ENCODE measurements at places on chromosomes 2 and 18.

DNA sequence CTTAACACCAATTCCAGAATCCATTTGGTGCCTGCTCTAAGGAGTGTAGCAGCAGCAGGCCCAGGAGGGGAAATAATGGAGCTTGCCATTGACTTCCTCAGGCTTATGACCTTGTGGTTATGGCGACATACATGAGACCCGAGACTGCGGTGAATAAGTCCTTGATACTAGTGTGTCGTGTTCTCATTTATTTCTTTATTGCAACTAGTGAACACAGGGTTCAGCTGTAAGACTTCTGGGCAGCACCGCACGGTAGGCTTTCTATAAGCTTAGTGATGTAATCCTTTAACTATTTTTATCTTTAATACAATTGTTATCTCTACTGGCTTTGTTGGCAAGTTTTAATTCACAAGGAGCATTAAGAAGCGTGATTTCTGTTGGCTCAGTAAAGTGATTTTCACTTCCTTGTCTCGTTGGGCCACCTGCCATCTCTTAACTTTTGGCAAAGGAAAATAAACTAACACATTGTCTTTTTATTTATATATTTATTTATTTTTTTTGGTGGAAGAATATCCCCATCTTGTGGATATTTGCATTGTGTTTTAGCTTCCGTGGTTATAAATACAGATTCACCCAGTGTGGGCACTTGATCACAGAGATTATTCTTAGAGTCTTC lies 139.8 kb downstream of the LTBP1 start:
- no peak for DNase-seq

GRCh38 chr2:177322801-177323261 lies 58.3 kb upstream of the NFE2L2 start:
- DNase-seq, result no peak

- DNase-seq, result no peak
Observed at GRCh38 chr2:136334967-136335366, 217.0 kb upstream of the CXCR4 start.

GRCh38 chr2:70922235-70923234 lies 13.2 kb upstream of the ATP6V1B1 start:
- DNase-seq, result no peak

GRCh38 chr2:159559034-159559433 lies 57.3 kb downstream of the BAZ2B start:
- DNase-seq, result no peak

DNA sequence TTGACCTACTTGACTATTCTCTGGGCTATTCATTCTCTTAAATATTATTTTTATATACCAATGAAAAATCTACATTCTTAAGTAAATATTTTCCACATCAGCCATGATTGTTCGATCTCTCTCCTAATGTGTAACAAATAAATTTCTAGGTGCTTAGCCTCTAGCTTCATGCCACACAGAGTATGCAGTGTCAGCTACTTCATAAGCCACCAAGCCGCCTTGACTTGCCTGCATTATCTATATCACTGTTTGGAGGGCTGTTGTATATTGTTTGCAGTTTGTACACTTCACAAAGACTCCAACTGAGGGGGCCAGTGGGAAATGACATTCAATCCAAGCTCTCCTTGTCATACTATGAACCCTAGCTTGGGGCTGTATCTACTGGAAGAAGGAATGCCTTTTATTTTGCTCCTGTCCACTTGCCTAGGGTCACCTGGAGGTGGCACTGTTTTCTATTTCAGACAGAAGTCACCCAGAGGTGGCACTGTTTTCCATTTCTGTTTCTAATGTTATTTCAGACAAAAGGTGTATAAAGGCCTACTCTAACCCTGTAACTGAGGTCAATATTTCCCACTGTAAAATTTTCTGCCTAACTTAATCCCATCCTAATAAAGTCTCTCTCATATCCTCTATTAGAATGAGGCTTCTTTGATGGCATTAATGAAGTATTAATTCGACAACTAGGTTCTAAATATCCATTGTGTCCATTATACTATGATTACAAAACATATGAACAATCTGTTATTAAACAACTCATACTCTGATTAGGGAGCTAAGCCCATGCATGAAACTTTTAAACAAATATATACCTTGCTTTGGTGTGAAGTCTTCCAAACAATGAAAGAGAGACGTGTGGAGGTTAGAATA lies 36.4 kb downstream of the COL5A2 start:
- peak; percentile 5 for DNase-seq

DNA sequence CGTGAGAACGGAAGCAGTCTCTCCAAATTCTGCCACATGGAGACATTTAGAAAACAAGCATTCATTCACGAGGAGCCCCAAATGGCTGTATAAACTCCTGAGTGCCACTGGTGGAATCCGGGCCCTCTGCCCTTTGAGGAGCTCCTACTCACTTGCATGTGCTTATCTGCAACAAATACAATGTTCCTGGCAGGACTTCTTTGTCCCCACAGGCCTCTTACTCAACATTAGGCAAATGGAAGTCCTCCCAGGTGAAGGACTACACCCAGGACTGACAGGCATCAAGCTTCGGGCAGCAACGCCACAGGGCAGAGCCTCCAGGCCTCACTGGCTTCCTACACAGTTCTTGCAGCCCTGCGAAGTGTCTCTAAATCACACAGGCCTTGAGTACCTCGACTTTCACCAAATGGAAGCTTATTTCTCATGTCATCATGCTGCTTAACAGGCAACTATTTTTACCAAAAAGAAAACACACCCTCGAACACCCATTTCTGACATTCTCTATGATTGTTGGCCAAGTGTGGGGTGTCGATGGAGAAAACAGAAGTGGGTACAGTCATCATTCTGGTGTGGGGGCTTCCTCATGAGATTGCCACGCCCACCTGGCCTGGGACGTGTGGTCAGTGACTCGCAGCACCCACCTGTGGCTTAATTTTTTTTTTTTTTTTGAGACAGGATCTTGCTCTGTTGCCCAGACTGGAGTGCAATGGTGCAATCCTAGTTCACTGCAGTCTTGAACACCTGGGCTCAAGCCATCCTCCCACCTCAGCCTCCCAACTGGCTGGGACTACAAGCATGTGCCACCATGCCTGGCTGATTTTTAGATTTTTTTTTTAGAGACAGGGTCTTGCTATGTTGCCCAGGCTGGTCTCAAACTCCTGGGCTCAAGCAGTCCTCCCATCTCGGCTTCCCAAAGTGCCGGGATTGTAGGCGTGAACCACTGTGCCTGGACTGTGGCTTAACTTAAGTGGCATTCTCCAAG lies 186.8 kb upstream of the GLI2 start:
- DNase-seq, result no peak
